ENCODE measurements at places on chromosomes 5 and 9.

- DNase-seq = no peak
Measured at GRCh38 chr5:43390471-43390870, 21.7 kb downstream of the CCL28 start.

DNA sequence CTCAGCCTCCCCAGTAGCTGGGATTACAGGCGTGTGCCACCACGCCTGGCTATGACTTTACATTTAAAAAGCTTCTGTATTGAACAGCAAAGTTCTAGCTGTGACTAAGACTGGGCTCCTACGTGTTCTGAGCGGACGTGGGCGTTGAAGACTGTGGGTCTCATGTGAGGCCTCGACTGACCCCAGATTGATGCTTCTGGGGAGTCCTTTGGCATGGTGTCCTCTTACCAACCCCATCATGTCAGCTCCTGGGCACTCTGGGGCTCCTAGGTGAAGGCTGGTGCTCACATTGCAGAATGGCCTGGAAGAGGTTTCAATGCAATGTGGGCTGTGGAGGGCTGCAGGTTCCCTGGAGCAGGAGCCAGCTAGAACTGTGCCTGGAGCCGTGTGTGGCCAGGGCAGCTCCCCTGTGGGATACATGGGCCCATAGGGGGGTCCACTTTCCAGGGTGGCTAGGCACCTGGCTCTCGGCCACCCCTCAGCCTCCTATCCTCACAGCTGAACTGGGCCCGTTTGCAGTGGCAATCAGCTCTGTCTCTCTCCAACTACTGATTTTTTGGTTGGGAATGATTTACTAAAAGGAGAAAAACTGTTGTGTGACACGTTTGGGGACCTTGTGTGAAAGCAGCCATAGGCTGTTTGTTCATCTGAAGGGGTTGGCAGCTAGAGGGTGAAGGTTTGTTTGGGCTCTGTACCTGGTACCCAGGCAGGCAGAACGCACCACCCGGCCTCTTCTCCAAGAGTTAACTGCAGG, 29.7 kb downstream of the SLC25A25 start:
- DNase-seq = no peak

GRCh38 chr9:93907551-93908199, 47.5 kb downstream of the BARX1 start:
- no peak for DNase-seq

DNA sequence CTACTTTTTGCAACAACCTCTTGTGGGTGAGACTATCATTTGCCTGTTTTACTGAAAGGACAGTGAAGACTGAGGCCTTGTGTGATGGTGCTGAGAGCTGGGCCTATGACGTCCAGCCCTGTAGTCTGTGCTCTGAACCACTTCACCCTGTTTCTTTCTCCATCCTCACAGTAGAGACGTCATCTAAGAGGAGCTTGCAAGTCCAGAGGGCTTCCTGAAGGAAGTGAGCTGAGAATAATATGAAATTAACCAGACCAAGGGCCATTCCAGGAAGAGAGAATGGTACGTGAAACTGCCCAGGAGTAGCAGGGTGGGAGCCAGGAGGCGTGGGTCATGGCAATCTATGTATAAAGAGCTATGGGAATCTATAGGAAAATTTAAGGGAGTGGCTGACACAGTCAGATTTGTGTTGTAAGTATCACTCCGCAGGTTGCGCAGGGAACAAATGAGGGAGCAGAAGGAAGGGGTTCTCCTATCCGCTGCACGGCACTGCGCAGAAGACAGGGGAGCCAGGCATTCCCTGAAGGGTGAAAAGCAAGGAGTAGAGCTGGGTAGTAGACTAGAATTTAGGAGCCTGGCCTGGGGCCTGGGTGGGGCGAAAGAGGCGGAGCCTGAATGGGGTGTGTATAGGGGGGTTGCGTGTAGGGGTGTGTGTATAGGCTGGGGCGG, 596 bp upstream of the FGFR4 start:
- no peak for DNase-seq

DNA sequence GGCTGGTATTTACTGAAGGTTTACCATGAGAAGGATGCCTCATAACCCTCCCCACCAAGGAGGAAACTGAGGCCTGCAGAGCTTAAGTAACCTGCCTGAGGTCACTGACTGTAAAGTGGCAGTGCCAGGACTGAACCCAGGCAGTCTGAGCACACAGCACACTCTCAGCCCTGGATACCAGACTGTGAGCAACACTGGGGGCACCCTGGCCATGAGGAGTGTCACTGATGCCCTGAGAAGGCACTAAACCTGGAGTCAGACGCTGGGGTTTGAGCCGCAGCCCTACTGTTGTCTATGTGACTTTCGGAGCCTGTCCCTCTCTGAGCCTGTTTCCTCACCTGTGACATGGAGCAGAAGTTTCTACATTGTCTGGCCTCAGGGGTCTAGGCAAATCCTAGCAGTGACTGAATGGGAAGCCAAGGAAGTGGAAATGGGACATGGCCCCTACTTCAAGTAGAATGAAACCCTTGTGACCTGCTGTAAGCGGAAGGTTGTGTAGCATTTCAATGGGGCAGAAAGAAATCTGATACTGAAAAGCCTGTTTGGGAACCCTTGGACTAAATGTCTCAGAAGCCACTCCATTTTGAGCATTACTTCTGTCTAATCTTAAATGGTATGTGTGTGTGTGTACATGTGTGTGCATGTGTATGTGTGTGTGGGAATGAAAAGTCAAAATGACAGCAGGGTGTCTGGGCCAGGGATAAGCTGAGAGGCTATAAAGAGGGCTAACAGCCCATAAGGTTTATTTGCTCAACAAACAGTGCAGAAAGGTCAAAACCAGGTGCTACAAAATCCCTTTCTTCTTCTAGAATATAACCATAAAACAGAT, 36.0 kb downstream of the B4GALT1 start:
- DNase-seq = no peak

DNA sequence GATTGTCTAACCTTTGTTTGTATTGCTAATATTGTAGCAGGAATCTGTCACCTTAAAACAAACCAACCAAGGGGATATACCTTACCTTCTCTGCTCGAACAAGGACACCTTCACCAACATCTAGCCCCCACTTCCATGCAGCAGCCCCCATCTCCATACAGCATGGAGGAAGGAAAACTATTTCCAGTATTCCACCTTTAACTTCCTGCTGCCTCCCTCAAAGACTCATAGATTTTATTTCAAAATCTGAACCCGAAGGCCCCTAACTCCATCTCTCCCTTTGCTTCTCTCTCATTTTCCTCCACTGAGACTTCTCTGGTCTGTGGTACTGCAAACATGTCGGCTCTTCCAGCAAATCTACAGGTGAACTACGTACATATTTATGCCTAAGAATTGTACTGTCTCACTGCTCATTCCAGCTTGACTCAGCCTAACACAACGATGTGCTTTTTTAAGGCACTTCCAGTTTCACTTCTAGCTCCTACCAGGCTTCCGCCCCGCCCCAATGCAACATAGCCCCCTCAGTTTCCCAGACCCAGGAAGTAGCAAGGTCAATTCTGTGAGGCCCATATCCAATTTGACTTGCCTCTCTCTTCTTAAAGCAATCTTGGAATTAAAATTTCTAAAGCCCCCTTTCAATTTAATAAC, 70.7 kb upstream of the RNF38 start:
- peak; percentile 43 for DNase-seq

- peak; percentile 13 for DNase-seq
Measured at GRCh38 chr5:54383941-54384340, 71.6 kb upstream of the HSPB3 start.
